ENCODE measurements at places on chromosomes 3 and 15.

- no peak for DNase-seq
Measured at GRCh38 chr3:189143321-189143720, 28.4 kb upstream of the TPRG1 start.

GRCh38 chr15:68316061-68316804, 38.7 kb downstream of the FEM1B start:
- DNase-seq = no peak

DNA sequence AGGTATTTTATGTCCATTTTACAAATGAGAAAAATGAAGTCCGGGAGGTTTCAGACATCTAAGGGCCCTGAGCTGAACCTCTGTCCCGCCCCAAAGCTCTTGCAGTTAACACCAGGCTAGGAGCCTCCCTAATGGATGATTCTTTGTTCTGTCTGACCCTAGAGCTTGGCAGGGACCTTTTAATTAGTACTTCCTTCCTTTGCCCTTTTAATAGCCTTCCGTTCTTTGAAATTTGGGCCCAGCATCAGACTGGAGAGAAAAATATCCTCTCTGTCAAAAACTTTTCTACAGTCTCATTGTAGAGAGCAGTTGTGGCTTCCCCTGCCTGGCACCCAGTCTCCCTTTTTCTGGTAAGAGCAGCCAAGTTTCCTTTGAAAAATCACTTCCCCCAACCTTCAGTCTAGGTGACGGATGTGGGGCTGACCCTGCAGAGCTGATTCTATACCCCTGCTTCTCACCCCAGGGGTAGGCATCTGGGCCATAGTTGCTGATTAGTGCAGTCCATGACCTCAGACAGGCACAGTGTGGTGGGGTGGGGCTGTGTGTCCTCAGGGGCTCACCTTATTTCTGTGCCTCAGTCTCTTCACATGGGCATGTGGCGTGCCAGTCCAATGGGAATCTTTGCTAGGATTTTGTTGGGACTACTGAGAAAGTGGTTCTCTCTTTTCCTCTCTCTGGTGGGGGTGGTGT, 220.4 kb downstream of the ADAMTS9 start:
- no peak for DNase-seq

DNA sequence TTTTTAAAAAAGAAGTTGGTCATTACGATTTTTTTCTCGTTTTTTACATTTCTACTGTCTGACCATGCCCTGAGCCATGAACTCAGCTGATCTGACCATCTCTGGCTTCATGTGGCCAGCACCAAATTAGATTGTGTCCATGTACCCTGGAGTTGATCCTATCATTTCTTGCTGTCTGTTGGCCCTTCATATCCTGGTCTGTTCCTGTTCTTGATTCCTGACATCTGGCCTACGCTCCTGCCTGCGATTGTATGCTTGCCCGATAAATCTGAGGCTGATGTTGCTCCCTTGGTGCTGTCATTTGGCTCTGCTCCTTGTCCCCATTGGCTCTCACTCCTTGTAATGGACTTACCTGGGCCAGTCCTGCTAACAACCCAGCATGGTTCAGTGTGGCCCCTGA, 89.8 kb upstream of the IGSF10 start:
- DNase-seq = no peak

- DNase-seq = no peak
Measured at GRCh38 chr15:56659197-56659596, 74.1 kb downstream of the ZNF280D start.
